Choroid plexus epithelial cell (primary cell): ENCODE measurements at places on chromosomes 1 and 21.

GRCh38 chr1:51679435-51679834, 62.5 kb downstream of the OSBPL9 start:
- DNase-seq, result peak; percentile 30

DNA sequence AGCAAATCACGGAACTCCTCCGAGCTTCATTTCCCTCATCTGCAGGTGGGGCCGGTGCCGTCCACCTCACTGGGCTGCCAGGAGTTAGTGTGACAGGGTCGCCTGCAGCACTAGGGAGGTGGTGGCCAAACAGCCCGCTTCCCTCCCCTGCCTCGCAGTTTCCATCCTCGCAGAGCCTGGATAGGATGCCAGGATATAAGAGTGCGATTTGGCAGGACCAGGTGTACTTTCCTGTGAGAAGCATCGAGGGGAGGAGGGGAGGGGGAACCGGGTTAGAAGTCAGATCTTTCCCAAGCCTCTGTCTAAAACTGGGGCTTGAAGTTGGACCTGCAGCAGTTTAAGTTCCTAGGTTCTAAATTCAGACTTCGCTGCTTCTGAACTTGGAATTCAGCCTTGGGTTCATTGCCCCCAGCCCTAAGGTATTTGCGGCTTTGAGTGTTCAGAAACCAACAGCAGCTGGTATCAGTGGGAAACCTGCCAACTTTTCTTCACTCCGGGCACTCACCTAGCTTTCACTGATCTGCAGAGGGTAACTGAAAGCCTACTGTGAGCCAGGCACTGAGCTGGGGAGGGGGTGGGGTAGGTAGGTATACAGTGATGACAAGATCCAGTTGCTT, 1.7 kb upstream of the JUN start:
- peak; percentile 76 for DNase-seq

GRCh38 chr1:104231676-104232075, 482.0 kb downstream of the AMY1C start:
- DNase-seq, result no peak

DNA sequence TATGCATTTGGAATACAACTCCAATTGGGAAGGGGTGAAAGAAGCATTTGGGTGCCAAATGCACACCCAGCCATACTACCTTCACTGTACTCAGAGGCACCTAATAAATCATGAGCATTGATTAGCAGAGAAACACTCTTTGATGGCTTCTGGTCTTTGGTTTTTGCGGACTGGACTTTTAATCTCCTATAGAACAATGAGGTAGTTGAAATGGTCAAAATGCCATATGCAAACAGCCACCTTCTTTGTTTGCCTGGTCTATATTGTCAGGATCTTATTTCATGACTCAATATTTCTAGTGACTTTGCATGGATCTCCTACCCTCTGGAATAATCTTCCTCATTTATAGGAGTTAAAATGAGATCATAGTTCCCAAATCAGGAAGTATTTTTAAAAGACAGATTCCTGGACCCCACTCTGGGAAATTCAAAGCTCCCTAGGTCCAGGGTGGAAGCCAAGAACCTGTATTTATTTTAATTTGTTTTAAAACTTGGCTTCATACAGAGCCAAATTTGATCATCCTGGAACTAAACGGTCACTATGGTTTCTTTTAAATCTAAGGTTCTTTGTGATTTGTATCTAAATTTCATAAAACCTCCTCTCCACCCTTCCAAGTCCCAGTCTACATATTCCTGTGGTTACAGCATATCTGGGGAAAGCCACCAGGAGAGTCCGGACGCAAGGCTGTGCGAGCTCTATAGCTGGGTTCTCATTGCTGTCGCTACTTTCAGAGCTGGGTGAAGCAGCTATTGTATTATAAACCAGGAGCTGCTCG, 8.7 kb downstream of the FAM3B start:
- no peak for DNase-seq

DNA sequence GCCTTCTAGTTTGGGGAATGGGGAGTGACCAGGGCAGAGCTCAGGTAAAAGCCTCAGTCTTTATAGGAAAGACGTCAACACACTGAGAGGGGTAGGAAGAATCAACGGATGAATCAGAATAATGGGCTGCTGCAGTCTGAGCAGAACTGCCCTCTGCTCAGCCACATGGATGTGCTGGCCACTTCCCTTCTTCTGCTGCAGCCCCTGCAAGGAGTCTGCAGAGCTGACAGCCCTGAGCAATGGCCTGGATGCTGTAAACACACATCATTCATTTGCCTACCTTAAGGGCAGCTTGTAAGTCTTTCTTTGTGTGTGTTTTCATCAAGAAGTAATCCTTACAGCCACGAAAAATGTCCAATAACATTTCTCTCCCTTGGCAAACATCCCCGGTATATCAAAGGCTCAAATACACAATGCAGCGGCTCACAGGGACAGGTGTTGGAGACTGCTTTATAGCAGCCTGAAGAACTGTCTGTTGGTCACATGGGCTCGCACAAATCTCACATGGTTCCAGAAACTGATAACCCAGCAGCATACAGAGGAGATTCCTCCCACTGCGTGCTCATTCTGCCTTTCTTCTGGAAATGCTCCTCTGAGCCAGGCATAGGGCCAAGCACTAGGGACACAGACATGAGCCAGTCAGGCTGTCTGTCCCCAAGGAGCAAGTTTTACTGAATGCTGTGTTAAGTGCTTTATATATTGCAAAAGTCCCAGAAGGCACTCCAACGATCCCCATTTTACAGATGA, 110.1 kb downstream of the HMGB4 start:
- no peak for DNase-seq

- no peak for DNase-seq
Observed at GRCh38 chr1:193120604-193121166, 1.1 kb upstream of the CDC73 start.

- no peak for DNase-seq
Observed at GRCh38 chr1:214657299-214657698, 54.3 kb downstream of the CENPF start.

DNA sequence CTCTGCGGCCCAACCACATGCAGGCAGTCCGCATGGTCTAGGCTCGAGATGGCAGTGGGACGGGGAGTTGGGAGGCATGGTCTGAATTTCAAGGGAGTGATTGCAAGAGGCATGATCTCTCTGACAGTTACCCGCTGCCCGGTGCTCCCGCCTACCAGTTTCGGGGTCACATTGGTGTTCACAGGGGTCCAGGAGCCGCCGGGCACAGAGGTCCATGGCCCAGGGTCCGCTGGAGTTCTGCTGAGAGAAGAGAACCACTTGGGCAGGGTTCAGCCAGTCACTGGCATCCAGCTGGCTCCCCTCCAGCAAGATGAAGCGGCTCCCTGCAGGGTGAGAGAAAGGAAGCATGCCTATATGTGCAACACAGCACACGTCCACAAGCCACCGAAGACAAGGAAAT, 141.3 kb downstream of the ASTN1 start:
- DNase-seq, result no peak

- DNase-seq, result peak; percentile 72
Observed at GRCh38 chr1:91511386-91511785, 10.7 kb downstream of the CDC7 start.

- DNase-seq, result peak; percentile 42
Observed at GRCh38 chr1:61358770-61359455, 276.6 kb downstream of the NFIA start.

GRCh38 chr1:186442651-186443375, 18.1 kb downstream of the PDC start:
- DNase-seq, result peak; percentile 34

DNA sequence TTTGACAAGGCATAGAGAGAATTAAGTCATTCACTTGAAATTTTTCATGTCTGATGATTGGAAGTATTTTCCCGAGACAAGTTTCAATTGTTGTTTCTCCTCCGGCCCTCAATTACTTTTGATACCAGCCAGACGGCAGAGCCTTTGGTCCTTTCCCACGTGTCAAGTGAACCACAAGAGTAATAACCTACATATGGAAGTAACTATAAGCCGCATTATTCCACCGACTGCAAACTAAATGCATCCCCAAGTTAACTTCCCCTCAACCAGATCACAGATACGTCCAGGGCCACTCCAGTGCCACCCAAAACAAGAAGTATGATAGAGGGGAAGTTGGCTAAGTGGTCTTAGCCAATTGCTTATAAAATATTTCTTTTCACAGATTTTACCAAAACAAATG, 20.2 kb downstream of the COLGALT2 start:
- DNase-seq, result no peak

- peak; percentile 34 for DNase-seq
Observed at GRCh38 chr1:116433275-116434257, 60.5 kb downstream of the ATP1A1 start.

DNA sequence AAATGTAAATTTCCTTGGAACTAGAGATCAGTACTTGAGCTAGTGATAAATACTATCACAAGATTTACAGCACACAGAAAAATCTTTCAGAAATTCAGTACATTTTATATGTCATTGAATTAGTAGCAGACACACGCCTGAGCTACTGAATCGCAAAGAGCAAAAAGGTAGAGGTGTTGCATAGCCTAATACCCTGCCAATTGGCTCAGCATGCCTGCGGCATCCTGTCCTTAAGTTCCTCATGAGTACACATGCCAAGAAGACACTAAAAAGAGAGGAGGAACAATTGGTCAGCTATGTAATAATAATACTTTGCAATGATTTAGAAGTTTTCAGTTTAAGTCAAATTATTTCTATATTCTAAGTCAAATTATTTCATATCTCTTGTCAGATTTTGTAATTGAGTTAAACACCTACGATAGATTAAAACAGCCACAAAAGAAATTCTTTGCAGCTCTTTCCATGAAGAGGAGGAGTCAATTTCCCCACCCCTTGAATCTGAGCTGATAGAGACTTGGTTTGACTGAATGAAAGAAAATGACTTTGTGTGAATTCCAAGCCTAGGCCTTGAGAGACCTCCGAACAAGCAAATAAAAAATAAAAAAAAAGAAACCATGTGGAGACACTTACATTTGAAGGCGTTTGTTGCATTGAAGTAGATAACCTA, 36.2 kb upstream of the PKN2 start:
- no peak for DNase-seq

- no peak for DNase-seq
Observed at GRCh38 chr1:27127419-27127818, 27.5 kb downstream of the SLC9A1 start.

GRCh38 chr21:15279482-15279881, 214.7 kb upstream of the NRIP1 start:
- DNase-seq, result no peak

DNA sequence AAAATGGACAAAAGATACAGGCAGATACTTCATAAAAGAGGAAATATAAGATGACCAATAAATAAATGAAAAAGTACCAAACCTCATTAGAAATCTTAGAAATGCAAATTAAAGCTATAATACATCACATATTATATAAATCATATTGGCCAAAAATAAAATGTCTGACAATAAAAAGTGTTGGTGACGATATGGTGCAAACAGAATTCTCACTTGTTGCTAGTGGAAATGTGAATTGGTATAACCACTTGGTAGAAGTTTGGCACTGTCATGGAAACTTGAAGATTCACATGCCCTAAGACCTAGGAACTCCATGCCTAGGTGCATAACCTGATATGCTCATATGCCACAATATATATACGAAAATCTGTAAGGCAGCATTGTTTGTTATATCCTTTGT, 4.4 kb upstream of the TLR5 start:
- DNase-seq, result no peak

- DNase-seq, result no peak
Observed at GRCh38 chr1:180892272-180892671, 20.4 kb upstream of the KIAA1614 start.

GRCh38 chr1:159821171-159821867, 5.4 kb upstream of the SLAMF8 start:
- DNase-seq, result peak; percentile 67

- no peak for DNase-seq
Observed at GRCh38 chr1:67715819-67716218, 30.8 kb downstream of the GADD45A start.

DNA sequence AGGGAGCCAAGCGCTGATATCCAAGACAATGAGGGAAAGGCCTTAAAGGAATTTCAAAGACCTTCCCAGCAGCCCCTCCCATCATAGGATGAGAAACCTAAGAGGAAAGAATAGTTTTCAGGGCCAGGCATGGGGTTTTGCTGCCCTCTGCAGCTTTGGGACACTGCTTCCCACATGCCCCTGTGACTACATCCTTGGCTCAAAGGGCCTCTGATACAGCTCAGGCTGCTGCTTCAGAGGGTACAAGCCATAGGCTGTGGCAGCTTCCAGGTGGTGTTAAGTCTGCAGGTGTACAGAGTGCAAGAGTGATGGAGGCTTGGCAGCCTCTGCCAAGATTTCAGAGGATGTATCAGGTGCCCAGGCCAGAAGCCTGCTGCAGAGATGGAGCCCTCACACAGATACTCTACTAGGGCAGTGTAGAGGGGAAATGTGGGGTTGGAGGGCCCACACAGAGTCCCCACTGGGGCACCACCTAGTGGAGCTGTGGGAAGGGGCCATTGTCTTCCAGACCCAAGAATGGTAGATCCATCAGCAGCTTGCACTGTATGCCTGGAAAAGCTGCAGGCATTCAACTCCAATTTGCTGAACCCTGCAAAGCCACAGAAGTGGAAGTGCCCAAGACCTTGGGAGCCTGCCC, 125.8 kb downstream of the SLC45A1 start:
- DNase-seq, result no peak

DNA sequence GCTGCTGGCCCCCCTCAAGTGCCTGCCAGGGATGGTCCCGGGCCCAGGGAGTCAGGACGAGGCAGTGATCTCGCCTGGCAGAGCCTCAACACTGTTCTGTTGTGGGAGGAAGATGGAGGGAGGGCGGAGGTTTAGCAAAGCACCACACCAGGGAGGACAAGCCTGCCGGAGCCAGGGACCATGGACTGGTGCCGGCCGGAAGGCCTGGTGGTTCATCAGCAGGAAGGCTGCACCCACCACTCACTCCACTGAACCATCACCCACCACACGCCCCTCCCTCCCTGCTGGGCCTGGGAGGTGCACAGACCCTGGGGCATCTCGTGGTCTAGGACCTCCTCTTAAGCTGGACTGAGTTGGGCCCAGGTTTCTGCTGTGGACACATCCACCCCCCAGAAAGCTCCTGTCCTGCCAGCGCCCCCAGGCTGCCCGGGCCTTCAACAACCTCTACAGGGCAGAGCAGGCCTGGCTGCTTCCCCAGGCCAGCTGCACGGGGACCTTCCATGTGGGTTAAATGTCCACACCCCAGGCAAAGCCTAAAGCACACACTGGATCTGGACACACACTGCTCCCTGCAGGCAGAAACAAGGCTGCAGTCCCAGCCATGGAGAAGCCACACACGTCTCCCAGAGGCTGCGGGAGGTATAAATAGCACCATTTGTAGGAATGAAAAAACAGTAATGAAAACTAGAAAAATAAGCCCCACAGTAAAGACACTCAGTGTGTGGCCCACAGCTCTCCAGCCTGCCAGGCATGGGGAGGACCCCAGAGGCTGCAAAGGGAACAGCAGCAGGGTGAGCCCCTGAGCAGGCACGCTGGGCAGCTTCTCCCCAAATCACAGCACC, 10.4 kb upstream of the TMEM240 start:
- peak; percentile 85 for DNase-seq
